CD8-positive, alpha-beta memory T cell (primary cell): ENCODE measurements at places on chromosomes 5 and 9. TPM values are rescaled to one million over a fixed set of nuclear protein-coding genes. Genes with fewer than 3 reads are reported as not detected.

- no peak overlapping the region for H3K4me3 ChIP-seq
- no peaks in the 10 kb centered on the region for H3K27me3 ChIP-seq
- no peak for DNase-seq
- H3K36me3 ChIP-seq, result no peaks in the 10 kb centered on the region
Observed at GRCh38 chr5:31936683-31937082, 237.4 kb downstream of the GOLPH3 start.

DNA sequence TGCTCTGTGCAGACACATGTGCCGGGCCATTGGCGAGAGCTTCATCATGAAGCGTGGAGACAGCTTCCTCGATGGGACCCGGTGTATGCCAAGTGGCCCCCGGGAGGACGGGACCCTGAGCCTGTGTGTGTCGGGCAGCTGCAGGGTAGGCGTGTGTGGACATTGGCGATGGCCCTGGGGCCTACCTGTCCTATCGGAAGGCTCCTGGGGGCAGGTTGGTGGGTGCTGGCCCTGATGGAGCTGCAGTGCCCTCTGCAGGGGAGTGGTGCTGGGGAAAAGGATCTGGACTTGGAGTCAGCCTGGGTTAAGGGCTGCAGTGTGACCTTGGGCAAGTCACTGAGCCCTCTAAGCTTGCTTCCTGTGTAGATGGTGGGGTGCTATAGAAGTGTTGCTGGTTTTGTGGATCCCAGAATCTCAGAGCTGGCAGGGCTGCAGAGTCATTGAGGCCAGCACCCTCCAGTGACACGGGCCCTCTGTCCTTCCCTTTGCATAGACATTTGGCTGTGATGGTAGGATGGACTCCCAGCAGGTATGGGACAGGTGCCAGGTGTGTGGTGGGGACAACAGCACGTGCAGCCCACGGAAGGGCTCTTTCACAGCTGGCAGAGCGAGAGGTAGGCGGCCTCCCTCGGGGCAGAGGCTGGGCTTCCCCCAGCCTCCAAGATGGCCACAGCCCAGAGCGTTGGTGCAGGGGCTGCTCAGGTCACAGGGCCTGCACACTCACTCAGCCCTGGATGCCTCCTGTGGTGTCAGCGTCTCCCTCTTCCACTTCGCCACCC lies 15.8 kb downstream of the ADAMTS13 start:
- no peak for DNase-seq
- H3K27me3 ChIP-seq, result no peaks in the 10 kb centered on the region
- H3K36me3 ChIP-seq, result no peaks in the 10 kb centered on the region
- no peaks in the 10 kb centered on the region for H3K4me1 ChIP-seq
- no peak overlapping the region for H3K4me3 ChIP-seq
- H3K27ac ChIP-seq, result no peak overlapping the region

Gene SELENOP
- total RNA-seq, result 0.75 TPM

Gene GABBR2
- total RNA-seq, result not detected

GRCh38 chr5:9288234-9288633 lies 257.6 kb downstream of the SEMA5A start:
- no peaks in the 10 kb centered on the region for H3K27me3 ChIP-seq
- H3K27ac ChIP-seq, result no peak overlapping the region
- no peaks in the 10 kb centered on the region for H3K4me1 ChIP-seq

DNA sequence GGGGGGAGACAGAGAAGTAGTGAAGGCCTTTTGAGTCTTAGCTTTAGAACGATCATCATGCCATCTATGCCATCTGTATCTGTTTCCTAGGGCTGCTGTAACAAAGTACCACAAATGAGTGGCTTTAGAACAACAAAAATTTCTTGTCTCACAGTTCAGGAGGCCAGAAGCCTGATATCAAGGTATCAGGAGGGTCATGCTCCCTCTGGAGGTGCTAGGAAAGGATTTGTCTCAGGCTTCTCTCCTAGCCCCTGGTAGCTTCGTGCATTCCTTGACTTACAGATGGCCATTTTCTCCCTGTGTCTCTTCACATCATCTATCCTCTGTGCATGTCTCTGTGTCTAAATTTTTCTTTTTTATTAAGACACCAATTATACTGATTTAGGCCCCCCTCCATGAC lies 5.2 kb downstream of the CARD6 start:
- H3K4me3 ChIP-seq, result no peak overlapping the region
- no peak for DNase-seq
- no peaks in the 10 kb centered on the region for H3K36me3 ChIP-seq
- no peaks in the 10 kb centered on the region for H3K27me3 ChIP-seq
- H3K27ac ChIP-seq, result no peak overlapping the region
